ENCODE measurements at places on chromosomes 6 and 20. TPM values are rescaled to one million over a fixed set of nuclear protein-coding genes. Genes with fewer than 3 reads are reported as not detected.
A peak's percentile ranks its signal among the peaks of the same experiment; 100 is the strongest.

DNA sequence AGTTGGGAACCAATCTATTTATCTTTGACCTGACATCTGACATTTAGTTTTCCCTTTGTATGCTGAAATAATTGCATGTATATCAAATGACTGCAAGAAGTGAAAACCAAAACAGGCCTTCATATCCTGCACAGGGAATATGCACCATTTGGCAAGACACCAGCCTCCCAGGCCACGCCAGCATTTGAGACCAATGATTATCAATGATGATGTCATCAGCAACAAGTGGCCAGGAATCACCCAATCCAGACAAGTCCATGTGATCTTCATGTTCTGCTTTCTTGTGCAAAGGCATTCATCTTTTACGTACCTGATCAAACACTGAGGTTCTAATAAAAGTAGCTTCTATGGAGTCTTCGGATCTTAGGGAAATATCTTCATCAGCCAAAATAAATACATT, 107.4 kb upstream of the TENT5A start:
- no peak for DNase-seq

GRCh38 chr6:1406306-1407072, 17.1 kb downstream of the FOXF2 start:
- DNase-seq: peak; percentile 37

DNA sequence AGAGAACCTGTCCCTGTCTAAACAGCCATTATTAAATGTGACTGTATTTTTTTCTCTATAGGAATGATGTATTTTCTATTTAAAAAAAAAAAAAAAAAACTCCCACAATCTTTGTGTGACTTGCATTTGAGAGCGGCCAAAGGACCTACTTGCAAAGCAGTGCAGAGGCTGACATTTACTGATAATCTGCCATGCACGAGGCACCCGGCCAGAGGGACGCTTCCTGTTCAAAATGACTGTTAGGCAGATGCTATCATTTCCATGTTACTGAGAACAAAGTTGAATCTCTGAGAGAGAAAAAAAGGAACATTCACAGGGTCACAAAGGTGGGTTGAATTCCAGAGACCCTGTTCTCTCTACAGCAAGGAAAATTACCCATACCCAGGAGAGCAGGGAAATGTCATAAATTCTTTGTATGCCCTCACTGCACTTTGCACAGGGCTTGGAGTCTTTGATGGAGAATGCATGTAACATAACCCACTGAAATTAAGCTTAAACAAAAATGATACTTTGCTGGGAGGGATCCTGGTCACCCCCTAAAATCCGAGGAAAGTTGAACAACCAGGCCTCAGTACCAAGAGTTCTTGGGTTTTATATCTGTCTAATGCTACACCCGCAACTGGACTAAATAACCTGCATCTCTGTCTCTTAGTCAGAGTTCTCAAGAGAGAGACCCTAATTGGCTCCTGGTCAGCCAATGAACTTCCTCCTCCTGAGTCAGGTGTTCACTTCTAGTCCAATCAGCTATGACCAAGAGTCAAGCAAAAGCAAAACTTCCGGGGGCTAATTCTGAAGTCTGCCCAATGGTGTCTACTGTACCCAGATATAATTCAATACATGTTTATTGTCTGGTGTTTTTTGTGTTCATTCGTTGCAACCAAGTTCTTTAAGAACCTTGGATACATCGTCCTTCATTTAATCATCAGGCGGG, 61.2 kb downstream of the GCLC start:
- no peak for DNase-seq

DNA sequence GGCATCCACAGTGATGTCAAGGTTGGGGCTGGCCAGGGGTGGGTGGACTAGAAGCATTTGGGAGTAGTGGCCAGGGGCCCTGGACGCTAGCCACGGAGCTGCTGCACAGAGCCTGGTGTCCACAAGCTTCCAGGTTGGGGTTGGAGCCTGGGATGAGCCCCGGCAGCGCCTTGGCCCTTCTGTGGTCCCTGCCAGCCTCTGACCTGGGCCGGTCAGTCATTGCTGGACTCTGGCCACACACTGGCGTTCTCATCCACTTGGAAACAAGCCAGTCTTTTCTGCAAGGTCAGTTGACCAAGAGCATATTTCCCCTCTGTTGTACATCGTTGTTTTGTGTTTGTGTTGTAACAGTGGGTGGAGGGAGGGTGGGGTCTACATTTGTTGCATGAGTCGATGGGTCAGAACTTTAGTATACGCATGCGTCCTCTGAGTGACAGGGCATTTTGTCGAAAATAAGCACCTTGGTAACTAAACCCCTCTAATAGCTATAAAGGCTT, 8.4 kb downstream of the PSMA7 start:
- DNase-seq: no peak

Gene WFDC8
- total RNA-seq: not detected

Gene RPRD1B
- 24.4 TPM for total RNA-seq
